ENCODE measurements at places on chromosomes 6 and 20. TPM values are rescaled to one million over a fixed set of nuclear protein-coding genes. Genes with fewer than 3 reads are reported as not detected.

FAM83D gene
- total RNA-seq = 51.6 TPM

ARMH2 gene
- not detected for total RNA-seq

MATN4 gene
- 0.20 TPM for total RNA-seq

FIG4 gene
- total RNA-seq = 14.9 TPM

CST2 gene
- total RNA-seq = not detected
